Neuronal stem cell (in vitro differentiated cells): ENCODE measurements at places on chromosomes 7 and 10.

DNA sequence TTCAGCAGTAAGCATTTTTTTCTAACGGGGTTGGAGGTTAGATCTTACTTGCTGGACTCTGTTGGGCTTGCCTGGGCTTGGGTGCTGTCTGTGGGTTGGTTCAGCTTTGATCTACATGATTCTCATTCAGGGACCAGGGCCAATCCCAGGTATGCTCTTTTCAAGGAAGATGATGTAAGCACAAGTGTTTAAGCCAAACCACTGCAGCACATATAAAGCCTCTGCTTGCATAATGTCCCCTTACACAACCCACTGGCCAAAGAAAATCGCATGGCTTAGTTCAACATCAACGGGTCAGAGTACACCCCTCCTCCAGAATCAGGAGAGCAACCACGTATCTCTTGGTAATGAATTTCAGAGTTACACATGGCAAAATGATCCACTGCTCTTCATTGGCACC lies 83.9 kb downstream of the DNAJB9 start:
- DNase-seq: no peak

DNA sequence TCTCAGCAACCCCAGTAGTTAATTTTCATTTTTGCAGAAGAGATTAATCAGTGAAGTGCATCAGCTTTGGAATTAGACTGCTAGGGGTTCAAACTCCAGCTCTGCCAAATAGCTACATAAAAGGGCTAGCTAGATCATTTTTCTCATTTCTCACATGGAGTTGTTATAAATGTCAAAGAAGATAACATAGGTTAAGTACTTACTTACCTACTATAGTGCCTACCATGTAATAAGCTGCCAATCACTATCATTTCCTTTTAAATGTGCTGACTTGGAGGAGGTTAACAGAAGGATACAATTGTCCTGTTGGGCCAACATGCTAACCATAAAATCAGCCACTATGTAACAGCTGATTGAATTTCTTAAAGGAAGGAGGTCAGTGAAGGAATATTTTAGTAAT lies 40.7 kb downstream of the KDM7A start:
- no peak for DNase-seq

DNA sequence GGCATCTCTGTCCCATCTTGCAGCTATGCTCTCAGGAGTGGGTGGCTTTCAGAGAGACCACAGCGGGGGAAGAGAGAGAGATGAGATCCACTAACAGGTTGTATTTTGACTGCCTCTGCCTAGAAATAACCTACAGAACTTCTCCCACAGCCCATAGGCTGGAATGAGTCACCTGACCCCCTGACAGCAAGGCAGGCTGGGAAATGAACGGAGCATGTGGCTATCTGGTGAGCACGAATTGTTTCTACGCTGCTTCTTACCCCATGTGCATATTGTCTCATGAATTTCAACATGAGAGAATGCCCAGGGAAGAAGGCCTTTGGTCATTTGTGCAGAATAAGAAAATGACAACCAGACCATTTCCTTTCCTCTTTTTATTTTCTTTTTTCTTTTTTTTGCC lies 151.3 kb downstream of the SNX10 start:
- no peak for DNase-seq

GRCh38 chr7:94351703-94352102 lies 43.0 kb upstream of the COL1A2 start:
- DNase-seq: no peak

DNA sequence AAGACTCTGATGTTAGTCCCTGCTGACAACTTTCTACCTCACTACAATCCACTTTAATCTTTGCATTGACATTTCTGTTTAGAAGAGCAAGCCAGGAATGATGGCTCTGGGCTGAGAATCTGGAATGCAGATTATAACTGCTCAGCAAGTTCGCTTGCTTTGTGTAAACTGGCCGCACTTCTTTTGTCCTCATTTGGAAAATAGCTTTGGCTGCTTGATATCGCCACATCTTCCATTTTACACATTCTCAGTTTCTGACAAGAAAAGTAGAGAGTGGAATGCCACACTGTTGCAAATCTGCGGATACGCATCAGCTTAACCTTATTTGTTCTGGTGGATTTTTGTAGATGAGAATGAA lies 429.8 kb downstream of the KCNMA1 start:
- DNase-seq: no peak

DNA sequence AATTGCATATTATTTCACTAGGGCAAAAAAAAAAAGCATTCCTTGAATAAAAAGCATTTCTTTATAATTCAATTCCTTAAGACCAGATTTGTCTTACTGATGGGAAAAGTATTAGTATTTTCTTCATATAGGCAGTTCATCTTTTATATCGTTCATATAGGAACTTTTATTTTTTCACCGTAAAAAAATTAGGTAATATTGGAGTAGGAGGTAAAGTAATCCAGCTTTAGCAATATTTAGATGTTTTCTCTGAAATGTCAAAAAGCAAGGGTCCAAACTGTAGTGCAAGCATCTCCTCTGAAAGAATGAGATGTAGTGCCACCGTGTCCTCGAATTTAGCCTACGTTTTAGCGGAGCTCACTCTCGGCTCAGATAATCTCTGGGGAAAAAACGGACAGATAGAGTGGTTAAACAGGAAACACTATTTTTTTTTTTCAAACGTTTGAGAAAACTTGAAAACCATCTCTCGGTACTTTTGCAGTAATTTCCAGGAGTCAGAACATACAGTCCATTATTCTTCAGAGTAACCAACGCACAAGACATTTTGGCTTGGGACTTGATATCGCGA lies 5.5 kb upstream of the SPAG6 start:
- peak; percentile 18 for DNase-seq

- no peak for DNase-seq
Observed at GRCh38 chr7:155648752-155649339, 4.4 kb downstream of the RBM33 start.

- no peak for DNase-seq
Observed at GRCh38 chr10:100739517-100740368, 5.6 kb upstream of the PAX2 start.

- no peak for DNase-seq
Observed at GRCh38 chr10:70403483-70404035, 386 bp upstream of the EIF4EBP2 start.

GRCh38 chr10:38730076-38730475 lies 635.9 kb downstream of the ZNF37A start:
- DNase-seq: no peak

DNA sequence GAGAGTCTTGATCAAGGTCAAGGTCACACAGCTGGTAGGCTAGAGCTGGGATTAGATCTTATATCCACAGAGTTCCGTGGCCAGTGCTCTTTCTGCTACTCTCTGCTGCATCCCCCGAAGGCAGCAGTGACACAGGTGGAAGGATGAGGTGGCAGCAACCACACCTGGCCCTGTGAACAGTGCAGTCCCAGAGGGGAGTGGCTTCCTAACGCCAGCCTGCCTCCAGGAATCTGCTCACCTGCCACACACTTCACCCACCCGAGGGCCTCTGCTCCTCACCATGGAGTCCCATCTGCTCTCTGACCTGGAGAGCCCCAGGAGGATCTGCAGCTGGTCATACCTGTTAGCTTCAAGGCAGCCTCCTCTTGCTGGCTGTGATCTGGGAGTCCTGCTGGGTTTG lies 484.2 kb downstream of the PLXNA4 start:
- no peak for DNase-seq

DNA sequence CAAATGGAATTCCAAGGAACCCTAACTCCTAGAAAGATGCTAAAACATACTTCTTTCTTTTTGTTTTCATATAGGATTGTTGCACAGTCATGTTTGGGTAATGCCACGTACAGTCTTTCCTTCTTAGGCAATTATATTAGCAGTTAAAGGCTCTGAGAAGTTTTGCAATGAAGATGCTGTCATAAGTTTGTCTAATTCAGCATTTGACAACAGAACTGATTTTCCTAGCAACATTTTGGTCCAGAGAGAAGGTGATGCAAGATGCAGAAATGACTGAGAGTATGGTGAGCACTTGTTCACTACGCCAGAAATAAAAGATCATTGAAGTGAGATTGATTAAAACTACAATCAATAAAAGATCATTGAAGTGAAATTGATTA lies 184.0 kb upstream of the PLXNA4 start:
- DNase-seq: no peak

GRCh38 chr10:51308116-51308515 lies 233.8 kb downstream of the PRKG1 start:
- no peak for DNase-seq

DNA sequence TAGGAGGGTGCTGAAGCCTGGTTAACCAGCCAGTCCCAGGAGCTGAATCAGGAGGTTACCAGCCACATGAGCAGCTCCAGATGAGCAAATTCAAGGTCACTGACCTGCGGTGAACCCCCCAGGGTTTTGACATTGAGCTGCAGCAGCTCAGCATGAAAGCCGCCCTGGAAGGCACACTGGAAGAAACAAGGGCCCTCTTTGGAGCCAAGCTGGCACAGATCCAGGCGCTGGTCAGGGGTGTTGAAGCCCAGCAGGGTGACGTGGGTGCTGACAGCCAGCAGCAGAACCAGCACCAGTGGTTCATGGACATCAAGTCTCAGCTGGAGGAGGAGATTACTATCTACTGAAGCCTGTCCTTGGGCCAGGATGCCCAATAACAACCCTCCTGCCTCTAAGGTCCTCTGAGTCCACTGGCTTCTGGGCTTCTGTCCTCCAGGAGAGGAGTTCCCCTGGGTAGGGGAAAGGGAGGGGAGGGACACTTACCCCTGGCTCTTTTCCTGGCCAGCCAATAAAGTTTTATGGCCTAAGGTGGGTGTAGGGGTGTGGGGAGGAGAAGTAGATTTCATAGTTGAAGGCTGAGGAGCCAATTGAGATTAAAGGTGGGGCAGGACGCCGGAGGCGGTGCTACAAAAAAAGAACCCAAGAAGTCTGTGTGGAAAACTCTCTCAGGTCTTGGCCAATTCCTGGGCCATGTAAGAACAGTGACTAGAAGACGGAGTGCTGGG lies 29.4 kb upstream of the ATOH7 start:
- no peak for DNase-seq

GRCh38 chr7:123500878-123501489 lies 33.4 kb downstream of the IQUB start:
- no peak for DNase-seq

- DNase-seq: no peak
Observed at GRCh38 chr7:16278167-16278787, 143.1 kb downstream of the CRPPA start.

DNA sequence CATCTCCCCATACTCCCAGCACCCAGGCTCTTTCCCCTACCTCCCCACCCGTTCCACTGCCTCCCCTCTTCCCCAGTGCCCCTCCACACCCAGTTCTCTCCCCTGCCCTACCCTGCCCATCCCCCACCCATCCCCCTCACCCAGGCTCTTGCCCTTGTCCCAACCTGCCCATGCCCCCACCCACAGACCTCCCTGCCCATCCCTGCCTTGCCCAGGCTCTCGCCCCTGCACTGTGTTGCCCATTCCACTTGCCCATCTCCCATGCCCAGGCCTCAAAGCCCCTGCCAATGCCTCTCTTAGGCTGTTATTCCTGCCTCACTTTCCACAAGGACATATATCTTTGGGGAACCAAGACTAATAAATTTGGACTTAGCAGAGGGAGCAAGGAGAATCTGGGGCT lies 262.6 kb upstream of the CXCL12 start:
- no peak for DNase-seq
